B cell (primary cell): ENCODE measurements at places on chromosomes 2 and 18.

GRCh38 chr2:149989447-149990063 is 402.0 kb upstream of the MMADHC start:
- DNase-seq, result no peak

GRCh38 chr2:41321351-41321750 is 726.5 kb upstream of the PKDCC start:
- DNase-seq, result no peak

- DNase-seq, result peak; percentile 46
These were observed 13.3 kb upstream of the CYP20A1 start for GRCh38 chr2:203225423-203226039.

- DNase-seq, result no peak
These were observed 13.6 kb downstream of the ASB1 start for GRCh38 chr2:238440331-238440730.

DNA sequence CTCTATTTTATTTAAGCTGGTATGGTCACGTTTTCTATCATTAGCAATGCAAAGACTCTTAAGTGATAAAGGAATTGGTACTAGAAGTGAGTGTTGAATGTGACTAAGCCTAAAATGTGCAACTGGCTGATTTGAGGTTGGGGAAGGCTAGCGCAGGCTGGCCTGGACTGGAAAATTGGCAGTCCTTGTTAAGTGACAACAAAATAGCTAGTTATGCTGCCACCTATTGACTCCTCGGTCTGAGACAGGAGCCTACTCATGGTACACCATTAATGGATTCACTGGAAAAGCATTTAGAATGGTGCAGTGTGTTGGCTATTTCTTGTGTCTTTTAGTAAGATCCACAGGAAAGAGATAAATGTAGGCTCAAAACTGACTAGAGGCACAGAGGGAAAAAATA is 5.7 kb upstream of the WIPF1 start:
- peak; percentile 69 for DNase-seq

DNA sequence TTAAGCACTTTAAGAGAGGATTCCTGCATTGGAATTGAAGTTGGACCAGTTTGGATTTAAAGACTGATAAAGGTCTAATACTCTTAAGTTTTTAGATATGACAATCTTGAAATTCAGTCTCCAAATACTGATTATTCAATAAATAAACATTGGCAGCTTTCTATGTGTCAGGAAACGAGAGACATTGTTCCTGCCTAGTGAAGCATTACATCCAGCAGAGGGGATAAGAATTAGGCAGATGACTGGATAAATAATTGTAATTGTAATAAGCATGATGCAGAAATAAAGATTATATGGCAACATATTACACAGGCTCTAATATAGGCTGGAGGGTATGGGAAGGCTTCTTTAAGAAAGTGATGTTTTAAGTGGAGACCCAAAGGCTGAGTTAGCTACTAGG is 226.5 kb upstream of the MMADHC start:
- DNase-seq, result no peak

DNA sequence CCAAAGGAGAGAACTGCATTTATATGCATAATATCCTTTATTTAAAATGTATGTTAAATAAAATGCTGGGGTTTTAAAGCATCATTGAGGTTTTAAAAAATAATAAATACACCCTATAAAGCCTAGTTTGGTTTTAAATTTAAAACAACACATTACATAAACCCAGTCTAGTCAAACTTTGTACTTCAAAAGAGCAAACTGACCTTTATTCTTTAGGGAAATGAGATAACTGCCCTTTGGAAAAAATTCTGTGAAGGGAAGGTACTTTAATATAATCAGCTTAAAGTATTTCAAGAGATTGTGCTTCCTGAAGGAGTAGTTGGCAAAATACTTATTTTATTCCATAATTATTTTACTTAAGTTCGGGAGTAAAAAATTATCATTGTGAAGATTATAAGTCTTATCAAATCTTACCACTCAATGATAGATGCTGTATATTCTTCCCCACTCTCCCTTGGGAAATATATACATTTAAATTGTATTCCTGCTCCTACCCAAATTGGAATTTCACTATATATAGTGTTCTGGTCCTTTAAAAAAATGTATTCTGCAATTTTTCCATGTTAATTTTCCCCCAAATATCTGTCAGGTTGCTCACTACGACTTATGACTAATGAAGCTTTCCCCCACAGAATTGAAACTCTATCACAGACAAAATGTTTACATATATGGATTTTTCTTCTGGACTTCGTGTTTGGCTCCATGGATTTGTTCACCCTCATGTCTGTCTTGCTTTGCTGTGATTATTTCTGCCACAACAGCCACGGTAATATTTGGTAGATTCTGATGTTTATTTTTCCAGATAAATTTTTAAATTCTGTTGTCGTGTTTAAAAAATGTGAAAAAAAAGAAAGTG is 42.1 kb downstream of the ZC3H6 start:
- no peak for DNase-seq

DNA sequence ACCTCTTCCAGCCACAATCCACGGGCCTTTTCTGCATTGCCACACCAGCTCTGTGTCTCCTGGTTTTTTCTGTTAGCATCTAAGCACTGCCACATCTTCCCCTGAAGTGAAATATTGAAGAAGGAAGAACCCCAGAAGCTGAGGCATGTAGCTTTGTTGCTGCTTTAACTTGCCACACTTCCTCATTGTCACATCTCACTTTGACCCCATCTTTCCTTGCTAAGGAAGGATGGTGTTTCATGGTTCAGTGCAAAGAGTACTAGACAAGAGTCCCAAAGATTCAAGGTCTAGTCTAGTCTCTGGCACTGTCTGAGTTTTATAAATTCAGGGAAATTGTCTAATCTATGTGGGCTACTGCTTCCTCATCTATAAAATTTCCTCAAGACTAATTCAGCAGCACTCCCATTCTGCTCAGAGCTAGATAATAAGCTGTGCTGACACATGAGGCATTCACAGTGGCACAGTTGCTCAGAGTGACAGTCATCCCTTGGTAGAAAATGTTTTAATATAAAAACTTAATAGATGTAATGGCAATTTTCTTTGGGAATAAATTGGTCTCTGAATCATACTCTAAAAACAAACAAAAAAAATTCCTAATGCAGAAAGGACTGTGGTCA is 483.0 kb upstream of the ID2 start:
- DNase-seq, result no peak

GRCh38 chr18:59915606-59916005 is 15.8 kb downstream of the PMAIP1 start:
- DNase-seq, result no peak

- no peak for DNase-seq
These were observed 171.2 kb downstream of the FBXO15 start for GRCh38 chr18:73976433-73976832.

DNA sequence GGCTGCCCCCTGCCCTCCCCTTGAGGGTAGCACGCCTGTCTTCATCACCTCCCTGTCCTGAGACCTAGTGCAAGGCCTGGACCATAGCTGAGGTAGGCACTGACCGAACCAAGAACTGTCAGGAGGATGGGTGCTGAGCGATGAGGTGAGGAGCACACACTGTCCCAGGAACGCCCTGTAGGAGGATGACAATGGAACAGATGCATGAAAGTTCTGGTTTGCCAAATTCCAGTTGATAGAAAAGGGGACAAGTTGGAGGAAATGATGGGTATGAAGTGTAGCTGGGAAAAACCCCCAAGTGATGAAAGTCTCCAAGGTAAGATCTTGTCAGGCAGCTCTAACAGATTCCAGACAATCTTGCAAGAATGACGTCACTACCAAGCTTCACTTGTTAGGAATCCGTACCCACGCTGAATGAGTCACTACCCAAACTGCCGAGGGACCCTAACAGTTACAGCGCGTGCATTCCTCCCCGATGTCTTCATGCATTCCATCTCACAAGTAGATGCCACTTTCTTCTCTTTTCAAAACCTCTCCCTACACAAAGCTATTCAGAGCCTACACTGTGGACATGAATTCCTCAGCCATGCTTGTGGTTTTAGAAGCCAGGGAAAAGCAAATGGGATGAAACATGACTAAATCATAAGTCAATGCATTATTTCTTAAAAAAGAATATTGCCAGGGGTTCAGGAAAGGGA is 27.6 kb downstream of the MRPL33 start:
- DNase-seq, result no peak

DNA sequence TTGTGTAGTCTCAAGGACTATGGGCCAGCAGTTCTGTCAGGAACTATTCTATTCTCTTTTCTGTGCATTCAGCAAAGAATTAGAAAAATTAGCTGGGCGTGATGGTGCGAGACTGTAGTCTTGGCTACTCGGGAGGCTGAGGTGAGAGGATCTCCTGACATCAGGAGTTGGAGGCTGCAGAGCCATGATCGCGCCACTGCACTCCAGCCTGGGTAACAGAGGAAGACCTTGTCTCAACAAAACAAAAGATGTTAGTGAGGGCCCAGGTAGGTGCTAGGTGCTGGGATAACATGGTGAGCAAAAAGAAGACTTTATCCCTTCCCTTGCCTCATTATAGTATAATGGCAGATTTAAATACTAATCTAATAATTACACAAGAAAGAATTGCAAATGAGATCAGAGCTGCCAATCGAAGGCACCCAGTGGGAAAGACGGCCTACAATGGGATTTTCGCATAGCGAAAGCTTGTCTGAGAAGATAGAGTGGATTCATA is 447 bp upstream of the MRPL19 start:
- DNase-seq, result peak; percentile 7

GRCh38 chr2:43210125-43210466 is 16.3 kb downstream of the ZFP36L2 start:
- no peak for DNase-seq

- no peak for DNase-seq
These were observed 124.3 kb downstream of the TMEM17 start for GRCh38 chr2:62381656-62382055.

GRCh38 chr2:167212014-167212648 is 323.9 kb downstream of the XIRP2 start:
- peak; percentile 11 for DNase-seq

DNA sequence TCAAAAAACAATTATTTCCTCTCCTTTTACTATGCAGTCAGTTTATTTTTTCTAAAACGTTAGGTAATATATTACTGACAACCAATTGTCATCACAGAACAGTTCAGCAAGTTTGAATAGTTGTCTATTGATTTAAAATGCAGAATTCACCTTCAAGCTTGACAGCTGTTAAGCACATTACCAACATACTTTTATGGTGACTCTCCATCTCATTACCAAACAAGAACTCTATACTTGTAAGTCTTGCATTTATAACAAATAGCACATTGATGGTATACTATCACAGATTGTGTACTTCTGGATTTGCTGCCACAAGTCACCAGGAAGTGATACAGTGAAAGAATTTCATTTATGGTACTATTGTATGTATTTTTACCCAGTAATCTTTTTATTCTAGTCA is 99.4 kb upstream of the PPP1CB start:
- no peak for DNase-seq

- no peak for DNase-seq
These were observed 150.3 kb downstream of the PLEKHA3 start for GRCh38 chr2:178630581-178630980.

DNA sequence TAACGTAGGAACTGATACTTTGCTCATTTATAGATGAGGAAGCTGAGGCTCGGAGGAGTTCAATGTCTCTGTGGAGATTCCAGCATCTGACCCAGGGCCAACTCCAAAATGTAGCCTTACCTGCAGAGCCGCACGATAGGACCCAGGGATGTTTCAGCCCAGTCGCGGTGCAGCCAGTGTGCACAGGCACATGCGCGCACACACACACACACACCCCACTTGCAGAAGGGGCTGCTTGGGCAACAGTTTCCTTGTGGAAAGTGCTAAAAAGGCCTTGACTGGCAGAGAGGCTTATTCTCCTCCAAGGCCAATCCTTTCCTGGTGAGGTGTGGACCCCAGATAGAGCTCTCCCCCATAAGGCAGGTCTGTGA is 101.7 kb downstream of the ZFP36L2 start:
- DNase-seq, result no peak

- DNase-seq, result no peak
These were observed 330.4 kb upstream of the ETAA1 start for GRCh38 chr2:67066782-67067181.

- DNase-seq, result no peak
These were observed 212.1 kb downstream of the DYSF start for GRCh38 chr2:71665168-71666093.

- DNase-seq, result peak; percentile 10
These were observed 112.2 kb downstream of the OSBPL6 start for GRCh38 chr2:178306352-178307073.

GRCh38 chr2:45777996-45778719 is 126.7 kb downstream of the PRKCE start:
- no peak for DNase-seq

DNA sequence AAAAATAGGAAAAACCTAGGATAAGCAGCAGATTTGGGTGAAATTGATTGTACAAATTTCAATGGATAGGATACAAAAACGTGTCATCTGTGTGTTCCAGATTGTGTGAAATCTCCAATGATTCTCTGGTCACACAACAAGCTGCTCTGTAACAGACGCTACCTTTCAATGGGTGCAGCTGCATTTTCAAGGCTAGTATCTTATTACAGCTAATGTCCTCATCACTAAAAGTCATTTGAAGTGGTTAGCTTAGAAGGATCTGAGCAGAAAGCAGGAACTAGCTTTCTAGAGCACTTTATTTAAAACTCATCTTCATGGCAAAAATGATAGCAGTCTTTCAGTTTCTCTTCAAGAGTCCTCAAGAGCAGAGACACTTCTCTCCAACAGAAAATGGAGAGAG is 364.6 kb downstream of the LRP1B start:
- DNase-seq, result no peak

- no peak for DNase-seq
These were observed 193.1 kb downstream of the L3MBTL4 start for GRCh38 chr18:6221602-6222014.

GRCh38 chr2:26457695-26458364 is 20.1 kb downstream of the OTOF start:
- no peak for DNase-seq
